ENCODE measurements at places on chromosomes 12 and 14.

DNA sequence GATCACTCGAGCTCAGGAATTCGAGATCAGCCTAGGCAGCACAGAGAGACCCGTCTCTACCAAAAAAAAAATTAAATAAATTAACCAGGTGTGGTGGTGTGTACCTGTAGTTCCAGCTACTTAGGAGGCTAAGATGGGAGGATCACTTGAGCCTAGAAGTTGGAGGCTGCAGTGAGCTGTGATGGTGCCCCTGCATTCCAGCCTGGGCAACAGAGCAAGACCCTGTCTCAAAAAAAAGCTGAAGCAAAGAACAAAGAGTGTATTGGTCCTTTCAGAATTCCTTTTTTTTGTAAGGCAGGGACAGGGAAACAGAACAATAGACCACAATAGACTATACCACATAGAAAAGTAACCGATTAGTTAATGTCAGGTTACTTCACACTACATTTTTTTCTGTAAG lies 47.4 kb downstream of the MARK3 start:
- no peak for DNase-seq

- DNase-seq: no peak
Observed at GRCh38 chr12:96141216-96141912, 52.8 kb upstream of the ELK3 start.

GRCh38 chr12:131827961-131828534 lies at the start of gene MMP17:
MMP17 (plus strand) TSS chr12:131828393; CDS start chr12:131828495, 102 bp downstream.
- DNase-seq: no peak

- DNase-seq: no peak
Observed at GRCh38 chr12:131941987-131942341, 7.8 kb upstream of the EP400 start.

DNA sequence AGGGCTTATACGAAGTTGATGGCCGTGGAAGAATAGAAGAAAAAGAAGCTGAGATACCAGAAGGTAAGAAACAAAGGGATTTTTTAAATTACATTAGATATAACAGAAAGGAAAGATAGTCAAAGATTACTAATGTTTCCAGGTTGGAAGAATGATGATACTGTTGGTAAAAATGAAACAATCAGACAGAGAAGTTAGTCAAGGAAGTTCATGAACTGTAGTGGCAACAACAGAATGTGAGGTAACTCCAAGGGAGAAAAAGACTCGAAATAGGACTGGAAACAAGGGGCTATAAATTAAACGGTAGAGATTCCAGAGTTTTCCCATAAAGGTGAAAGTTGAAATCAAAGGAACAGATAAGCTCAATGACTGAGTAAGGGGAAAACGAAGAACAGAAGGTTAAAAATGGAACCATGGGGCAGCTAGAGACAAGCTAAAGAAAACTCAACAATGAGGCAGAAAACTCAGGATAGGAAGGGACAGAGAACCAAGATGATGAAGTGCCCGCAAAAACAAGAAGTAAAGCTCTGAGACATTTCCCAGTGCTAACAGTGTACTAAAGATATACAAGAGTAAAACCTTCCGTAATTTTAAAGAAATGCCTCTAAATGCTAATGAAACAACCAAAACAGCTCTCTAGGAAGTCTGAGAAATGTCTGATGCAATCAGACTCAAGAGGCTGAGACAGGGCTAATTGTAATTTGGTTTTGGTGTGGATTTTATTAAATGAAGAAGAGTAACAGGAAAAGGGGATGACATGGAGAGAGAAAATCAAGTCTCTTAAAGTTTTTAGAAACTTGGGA lies 70.0 kb downstream of the PPP2R5E start:
- no peak for DNase-seq

DNA sequence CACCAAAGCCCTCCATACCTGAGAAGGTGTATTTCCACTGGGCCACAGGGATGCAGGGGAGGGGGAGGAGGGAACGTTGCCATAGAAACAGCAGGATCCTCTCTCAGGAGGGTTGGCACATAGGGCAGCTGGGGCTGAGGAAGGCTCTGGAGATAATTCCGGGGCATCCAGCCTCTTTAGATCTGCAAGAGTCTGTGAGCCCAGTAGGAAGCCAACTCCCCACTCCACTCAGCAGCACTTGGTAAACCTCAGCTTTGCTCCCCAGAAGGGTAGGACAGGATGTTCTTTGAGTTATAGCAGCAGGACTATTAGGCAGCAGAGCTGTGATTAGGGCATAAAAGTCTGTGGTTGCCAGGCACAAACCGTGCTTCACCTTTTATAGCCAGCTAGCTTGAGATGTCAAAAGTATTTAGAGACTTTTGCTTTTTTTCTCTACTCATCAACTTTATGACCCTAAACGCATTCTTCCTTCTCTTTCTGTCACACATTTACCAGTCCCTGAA lies 7.8 kb upstream of the PLEKHG3 start:
- DNase-seq: no peak

Data from NCI-H1417 treated with DMSO at 0.1 percent for 48 hours (cell line).